PC-9 (cell line): ENCODE measurements at places on chromosomes 2 and 18. TPM values are rescaled to one million over a fixed set of nuclear protein-coding genes. Genes with fewer than 3 reads are reported as not detected.

- H3K27ac ChIP-seq = no peak overlapping the region
- no peaks in the 10 kb centered on the region for H3K27me3 ChIP-seq
- no peaks in the 10 kb centered on the region for H3K4me1 ChIP-seq
- no peak overlapping the region for H3K4me3 ChIP-seq
- no peak for DNase-seq
- H3K36me3 ChIP-seq = no peaks in the 10 kb centered on the region
These were observed 15.9 kb downstream of the VWA3B start for GRCh38 chr2:98102878-98103277.

- H3K4me1 ChIP-seq = peaks cover 14% of the 10 kb centered on the region
- H3K27me3 ChIP-seq = no peaks in the 10 kb centered on the region
- peak overlapping the region; percentile 54 for H3K27ac ChIP-seq
- H3K4me3 ChIP-seq = no peak overlapping the region
- no peak for DNase-seq
- H3K36me3 ChIP-seq = no peaks in the 10 kb centered on the region
These were observed 61.9 kb upstream of the ZCCHC2 start for GRCh38 chr18:62460851-62461300.

DNA sequence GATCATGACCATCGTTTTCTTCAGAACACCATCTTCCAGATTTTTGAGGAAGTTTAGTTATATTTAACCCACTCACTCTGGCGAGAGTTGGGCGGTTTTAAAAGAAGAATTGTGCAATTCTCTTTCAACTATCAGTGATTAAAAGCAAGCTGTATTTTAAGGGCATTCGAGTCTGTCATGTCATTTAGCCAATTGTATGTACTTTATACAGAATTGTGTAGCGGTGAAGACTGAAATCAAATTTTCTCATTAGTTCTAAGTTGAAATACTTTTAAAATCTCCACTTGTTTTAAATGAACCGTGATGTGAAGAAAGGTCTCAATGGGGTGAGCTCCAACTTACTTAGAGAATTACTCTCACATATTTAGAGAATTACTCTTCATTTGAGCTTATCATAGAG lies 214.6 kb upstream of the DTNA start:
- H3K4me3 ChIP-seq = no peak overlapping the region
- H3K27ac ChIP-seq = no peak overlapping the region
- peaks cover 3% of the 10 kb centered on the region; the same call in 1 of the 2 replicates for H3K27me3 ChIP-seq
- no peaks in the 10 kb centered on the region for H3K4me1 ChIP-seq
- no peaks in the 10 kb centered on the region for H3K36me3 ChIP-seq
- no peak for DNase-seq

PRPF40A gene
- total RNA-seq = 94.1 and 119 TPM in 2 replicates

RIT2 gene
- not detected in 2 replicates for total RNA-seq
